Eye (tissue), 1 donor: ENCODE measurements at places on chromosomes 6 and 20.

GRCh38 chr6:41255638-41256246 lies 27.6 kb downstream of the TREML4 start:
- no peak for DNase-seq

DNA sequence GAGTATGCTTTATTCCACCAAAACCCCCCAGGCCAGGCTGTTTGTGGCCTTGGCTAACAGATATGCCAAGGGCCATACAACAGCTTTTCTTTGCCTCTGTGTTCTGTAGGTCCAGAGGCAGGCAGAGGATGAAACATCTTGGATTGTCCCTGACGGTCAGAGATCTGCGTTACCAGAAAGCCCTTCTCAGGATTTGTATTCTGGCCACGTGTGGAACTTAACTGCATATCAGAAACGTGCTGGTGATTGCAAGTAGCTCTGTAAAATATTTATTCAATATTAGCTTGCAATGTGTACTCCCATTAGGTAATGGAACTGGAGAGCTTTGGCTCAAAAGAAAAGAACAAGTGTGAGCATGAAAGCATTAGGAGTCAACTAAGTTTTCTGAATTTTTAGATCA lies 275.0 kb downstream of the CBLN4 start:
- no peak for DNase-seq

GRCh38 chr6:36699348-36699747 lies 1.7 kb downstream of the RAB44 start:
- DNase-seq, result no peak

GRCh38 chr20:58482416-58482815 lies 32.8 kb downstream of the APCDD1L start:
- DNase-seq, result no peak

DNA sequence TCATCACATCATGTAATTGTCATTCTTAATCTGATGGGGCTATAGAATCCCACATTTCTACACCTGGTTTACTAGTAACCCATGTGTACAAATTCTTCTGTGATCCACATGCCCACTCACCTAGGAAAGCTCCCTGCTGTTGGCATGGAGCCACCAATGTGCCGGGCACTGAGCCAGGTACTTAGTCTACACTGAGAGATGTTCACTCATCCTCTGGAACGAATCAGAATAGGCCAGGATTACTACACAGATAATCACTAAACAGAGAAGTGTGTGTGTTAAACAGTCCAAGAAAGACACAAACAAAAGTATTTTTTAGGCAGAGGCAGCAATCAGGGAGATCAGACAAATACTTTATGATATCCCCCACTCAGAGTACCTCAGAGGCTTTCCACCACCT lies 193.2 kb upstream of the VGLL2 start:
- DNase-seq, result peak; percentile 1

- no peak for DNase-seq
These were observed 87.0 kb downstream of the CDH22 start for GRCh38 chr20:46221256-46221833.

DNA sequence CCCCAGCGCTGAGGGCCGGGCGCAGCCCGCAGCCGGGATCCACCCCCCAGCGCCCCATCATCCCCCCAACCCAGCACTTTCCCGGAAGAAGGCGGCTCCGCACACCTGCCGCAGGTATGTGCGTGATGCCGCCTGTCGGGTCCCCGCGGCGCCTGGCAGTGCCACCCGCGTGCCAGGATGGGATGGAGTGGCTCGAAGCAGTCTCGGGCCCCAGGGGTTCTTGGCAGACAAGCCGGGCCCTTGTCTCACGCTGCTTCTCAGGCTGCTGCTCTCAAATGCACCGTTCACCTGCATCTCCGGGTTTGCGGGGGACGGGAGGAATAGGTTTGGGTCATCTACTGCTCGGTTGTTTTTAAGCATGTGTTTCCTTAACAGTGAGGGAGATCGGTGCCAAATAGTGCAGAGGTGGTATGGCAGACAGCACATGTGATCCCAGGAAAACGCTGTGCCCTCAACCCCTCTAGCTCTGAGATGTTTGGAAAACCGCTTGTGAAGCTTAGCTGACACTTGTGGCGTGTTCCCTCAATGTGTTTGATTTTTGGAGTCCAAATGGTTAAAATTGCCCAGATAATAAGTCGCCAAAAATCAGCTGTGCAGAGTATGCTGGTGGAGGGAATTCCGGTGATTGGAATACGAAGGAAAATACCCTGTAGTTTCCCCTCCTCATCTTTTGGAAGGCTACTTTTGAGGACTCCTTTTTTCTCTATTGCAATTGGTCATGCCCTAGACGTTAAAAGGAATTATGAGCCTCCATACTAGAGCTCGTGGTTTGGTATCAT lies 926 bp downstream of the MYLIP start:
- peak; percentile 80 for DNase-seq

DNA sequence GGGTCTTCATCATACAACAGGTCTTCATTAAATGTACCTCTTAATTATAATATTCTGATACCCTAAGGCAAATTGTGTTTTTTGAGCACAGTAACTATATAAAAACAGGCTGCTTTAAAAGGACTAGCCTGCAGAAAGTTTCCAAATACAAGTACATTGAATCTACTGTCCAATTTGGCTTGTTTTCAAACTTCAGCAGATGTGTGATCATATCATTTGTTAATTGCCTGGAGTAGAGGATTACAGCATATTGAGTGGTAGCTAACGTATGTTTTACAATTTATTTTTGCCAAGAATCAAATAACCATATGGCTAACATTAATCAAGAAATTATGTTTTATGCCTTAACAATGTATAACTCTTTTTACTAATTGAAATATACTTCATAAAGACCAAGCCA lies 12.6 kb downstream of the TINAG start:
- no peak for DNase-seq
